Activated CD4-positive, alpha-beta T cell treated with anti-CD3 and anti-CD28 coated beads for 48 hours (primary cell): ENCODE measurements at places on chromosomes 6 and 20.

DNA sequence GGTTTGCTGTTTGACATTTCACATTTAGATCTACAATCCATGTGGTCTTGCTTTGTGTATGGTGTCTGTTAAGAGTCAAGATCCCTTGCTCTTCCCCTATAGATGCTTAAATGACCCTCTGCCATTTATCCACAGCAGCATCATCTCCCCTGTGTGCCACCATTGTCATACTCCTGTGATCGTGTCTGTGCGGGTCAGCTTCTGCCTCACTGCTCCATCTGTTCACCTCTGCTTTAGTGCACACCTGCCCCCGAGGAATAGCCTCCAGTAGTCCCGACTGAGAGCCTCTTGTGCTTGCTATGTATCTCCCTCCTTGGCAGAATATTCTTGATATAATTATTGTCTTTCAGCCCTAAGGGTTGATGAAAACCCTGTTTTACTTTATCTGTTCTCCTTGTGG lies 551.2 kb downstream of the CDH26 start:
- DNase-seq, result no peak

GRCh38 chr6:43786664-43787329 lies 16.8 kb downstream of the VEGFA start:
- no peak for DNase-seq

DNA sequence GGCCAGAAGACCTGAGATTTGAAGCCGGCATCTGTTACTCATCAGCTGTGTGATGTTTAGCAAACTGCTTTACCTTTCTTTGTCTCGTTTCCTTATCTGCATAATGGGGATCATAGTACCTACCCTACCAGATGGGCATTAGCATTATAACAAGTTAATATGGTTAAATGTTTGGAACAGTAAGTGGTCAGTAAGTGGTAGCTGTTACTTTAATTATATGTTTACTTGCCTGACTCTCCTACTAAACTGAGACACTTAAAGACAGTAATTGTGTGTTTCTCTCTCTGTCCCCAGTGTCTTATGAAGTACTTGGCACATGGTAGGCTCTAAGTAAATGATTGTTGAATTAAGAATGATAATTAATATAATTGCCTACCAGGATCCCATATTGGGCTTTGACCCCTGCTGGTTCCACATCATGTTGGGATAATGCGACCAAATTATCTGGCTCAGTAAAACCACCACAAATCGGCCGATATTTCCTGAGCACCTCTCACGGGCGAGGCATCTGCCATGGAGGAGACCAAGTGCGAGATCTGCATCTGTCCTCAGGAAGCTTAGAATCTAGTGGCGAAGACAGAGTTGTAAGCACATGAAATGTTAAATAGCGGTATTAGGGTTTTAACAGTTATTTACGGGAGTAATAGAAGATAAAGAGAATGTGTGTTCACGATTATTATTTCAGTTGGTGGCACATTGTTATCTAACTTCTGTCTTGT lies 31.4 kb downstream of the PTK7 start:
- DNase-seq, result no peak

DNA sequence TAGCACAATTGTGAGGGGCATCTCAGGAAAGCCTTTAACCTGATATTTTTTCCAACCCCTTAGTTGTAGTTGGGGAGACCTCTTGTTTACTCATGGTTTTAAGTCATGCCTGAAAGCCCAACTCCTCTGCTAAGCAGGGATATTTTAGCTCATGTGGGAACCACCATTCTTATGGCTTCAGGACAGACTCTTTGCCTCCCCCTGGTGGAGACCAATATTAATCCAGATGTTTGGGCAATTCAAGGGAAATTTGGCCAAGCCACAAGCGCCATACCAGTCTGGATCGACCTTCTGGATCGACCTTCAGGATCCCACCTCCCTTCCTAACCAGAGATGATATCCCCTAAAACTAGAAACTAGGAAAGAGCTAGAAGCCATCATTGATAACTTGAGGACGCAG lies 211.2 kb downstream of the C6orf118 start:
- DNase-seq, result no peak

DNA sequence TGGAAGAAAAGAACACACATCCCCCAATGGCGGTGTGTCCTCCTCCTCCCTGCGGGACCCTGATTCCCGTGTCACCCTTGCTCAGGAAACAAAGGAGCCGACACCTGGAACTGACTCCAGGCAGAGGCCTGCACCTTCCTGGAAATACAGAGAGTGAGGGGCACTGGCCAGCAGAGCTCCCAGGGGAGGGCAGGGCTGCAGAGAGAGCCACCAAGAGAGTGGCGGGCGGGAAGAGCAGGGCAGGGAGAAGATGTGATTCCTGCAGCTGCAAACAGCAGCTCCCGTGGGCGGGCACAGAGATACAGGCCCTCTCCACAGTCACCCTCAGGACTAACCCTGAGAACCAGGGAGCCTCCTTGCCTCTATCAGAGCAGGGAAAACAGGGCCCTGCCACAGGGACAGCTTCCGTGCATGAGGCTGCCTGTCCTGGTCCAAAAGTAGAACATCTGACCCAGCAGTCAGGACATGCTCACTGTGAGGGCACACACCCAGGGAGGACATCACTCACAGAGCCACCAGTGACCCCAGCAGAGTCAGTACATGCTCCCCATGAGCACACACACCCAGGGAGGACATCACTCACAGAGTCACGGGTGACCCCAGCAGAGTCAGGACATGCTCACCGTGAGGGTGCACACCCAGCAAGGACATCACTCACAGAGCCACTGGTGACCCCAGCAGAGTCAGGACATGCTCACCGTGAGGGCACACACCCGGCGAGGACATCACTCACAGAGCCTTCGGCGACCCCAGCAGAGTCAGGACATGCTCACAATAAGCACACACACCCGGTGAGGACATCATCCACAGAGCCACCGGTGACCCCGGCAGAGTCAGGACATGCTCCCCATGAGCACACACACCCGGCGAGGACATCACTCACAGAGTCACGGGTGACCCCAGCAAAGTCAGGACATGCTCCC lies 193.1 kb downstream of the DLL1 start:
- no peak for DNase-seq

- DNase-seq, result no peak
Measured at GRCh38 chr20:62191781-62192559, 9.1 kb downstream of the MTG2 start.

- peak; percentile 82 for DNase-seq
Measured at GRCh38 chr6:2848851-2849250, 7.2 kb upstream of the SERPINB1 start.

GRCh38 chr6:130520221-130520620 lies 154.4 kb downstream of the TMEM200A start:
- no peak for DNase-seq

- no peak for DNase-seq
Measured at GRCh38 chr20:39698752-39699151, 736.6 kb downstream of the DHX35 start.

DNA sequence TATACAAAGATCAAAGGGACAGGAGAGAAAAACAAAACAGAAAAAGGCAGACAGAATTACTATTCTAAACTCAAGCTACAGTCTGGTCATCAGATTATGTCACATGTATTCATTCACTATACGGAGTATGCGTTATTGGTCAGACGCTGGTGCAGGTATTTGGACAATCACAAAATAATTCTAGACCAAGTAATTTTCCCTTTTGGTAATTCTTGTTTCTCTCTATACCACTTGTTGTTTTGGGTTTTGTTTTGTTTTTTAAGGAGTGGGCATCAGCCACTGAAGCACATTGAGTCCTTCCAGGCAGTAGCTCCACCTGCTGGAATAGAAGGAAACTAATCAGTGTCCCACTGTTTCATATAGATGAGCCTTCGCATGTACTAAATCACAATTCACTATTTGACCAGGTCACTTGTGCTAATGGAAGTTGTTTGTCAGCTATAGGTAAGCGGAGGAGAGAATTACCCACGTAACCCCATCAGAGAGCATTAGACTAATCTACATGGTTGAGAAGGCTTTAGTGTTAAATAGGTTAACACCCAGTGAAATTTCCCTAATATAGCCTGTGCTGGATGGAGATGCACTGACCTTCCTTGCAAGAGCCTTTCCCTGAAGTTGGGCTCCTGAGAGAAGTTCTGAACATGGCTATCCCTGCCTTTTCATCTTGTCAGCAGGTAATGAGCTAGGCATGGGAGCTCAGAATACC lies 77.9 kb downstream of the TNFAIP3 start:
- DNase-seq, result no peak

GRCh38 chr20:1855109-1855508 lies 40.1 kb upstream of the SIRPA start:
- no peak for DNase-seq

DNA sequence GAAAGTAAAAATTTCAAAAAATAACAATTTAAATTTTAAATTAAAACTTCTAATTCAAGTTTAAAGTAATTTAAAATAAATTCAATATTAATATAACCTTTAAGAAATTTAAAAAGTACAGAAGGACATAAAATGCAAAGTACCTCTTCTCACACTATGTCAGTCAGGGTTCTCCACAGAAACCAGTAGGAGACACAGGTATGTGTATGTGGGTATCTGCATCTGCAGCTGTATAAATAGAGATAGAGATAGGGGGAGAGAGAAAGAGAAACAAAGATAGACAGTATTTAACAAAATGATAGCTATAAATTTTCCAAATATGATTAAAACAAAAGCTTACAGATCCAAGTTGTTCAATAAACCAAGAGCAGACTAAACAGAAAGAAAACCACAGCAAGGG lies 190.8 kb downstream of the ERMARD start:
- no peak for DNase-seq

GRCh38 chr20:10998476-10998875 lies 324.7 kb upstream of the JAG1 start:
- no peak for DNase-seq

GRCh38 chr20:37316116-37316774 lies 26.8 kb downstream of the MANBAL start:
- no peak for DNase-seq

DNA sequence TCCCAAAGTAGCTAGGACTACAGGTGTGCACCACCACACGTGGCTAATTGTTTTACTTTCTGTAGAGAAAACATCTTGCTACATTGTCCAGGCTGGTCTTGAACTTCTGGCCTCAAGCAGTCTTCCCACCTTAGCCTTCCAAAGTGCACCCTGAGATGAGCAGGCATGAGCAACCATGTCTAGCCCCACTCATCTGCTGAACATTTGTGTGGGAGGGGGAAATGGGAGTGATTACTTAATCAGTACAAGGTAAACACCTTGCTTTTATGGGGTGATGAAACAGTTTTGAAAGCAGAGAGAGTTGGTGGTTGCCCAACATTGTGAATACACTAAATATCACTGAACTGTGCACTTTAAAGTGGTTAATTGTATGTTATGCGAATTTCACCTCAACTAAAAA lies 5.3 kb downstream of the APMAP start:
- DNase-seq, result peak; percentile 21

- DNase-seq, result no peak
Measured at GRCh38 chr6:77986380-77987034, 333.7 kb downstream of the MEI4 start.

DNA sequence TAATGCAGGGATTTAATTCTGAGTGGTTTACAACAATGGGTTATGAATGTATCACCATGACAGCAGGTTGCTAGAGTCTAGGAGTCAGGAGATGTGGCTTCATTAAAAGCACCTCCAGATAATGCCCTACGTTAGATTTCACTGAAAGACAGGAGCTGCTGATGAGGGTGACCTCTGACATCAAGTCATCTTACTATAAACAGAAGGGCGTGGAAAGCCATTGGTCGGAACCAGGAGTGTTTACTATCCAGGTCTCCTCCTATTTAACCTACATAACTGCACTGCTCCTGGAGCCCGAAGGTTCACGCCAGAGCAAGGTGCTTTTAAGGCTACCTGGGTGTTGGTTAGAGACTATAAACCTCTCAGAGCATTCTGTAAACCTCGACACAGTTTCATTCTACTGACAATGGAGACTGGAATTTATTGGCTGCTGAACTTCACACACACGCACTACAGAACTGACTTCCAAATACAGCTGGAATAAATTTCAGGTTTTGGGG lies 128.7 kb downstream of the EYA4 start:
- no peak for DNase-seq

DNA sequence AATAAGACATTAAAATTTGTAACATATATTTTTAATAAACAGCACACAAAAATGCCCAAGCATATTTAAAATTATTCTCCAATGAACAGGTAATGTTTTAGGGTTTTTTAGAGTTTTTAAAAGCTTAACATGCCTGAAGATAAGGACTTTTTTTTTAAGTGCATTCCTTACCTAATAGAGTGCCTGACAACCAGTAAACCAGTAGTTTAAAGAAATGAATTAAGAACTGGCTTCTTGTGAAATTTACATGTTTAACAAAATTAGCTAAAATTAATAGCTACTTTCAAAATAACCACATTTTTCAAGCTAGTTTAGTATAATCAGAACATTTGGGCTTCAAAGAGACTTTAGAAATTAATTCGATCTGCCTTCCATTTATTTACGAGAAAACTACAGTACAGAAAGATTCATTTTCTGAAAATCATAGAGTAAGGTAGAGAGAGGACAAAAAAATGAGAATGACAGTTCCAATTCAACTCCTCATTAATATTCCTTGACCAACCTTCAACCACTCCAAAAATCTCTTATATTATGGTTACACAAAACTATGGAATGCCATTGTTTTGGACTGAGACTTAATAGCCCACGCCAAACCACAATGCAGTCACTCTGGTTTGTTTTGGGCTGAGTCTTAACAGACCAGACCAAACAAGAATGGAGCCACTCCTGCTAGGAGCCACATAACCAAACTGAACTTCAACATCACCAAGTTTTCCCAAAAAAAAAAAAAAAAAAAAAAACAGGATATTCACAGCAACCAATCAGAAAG lies 5.7 kb upstream of the PLN start:
- DNase-seq, result no peak

GRCh38 chr20:4896971-4897497 lies 104.3 kb downstream of the SLC23A2 start:
- peak; percentile 28 for DNase-seq

GRCh38 chr6:70241031-70241430 lies 61.9 kb downstream of the COL9A1 start:
- no peak for DNase-seq

- DNase-seq, result no peak
Measured at GRCh38 chr6:129992881-129993280, 25.5 kb upstream of the L3MBTL3 start.

DNA sequence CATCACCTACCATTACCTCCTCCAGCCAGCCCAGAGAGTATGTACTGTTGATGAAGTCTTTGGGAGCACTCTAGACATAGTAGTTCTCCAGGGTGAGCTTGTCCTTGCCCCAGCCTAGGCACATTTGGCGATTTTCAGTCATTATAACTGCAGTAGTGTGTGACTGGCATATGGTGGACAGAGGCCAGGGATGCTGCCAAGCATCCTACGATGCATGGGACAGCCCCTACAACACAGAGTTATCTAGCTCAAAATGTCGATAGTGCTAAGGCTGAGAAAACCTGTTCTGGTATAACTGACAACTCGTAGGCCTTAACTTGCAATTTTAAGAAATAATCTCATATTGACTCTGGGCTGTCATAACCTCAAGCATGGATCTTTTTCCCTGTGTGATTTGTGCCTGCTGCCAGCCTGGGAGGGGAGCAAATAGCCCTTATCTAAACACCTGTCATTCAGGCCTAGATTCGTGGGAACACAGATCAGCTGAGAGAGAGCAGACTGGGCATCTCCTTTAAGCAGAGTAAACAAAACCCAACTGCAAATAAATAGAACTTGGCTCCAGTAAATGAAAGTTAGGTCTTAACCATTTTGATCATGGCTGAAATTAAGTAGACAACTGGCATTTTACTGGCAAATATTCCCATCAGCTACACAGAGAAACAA lies 102.6 kb downstream of the SPTLC3 start:
- DNase-seq, result no peak
